Progenitor cell of endocrine pancreas (in vitro differentiated cells): ENCODE measurements at places on chromosomes 5 and 9. TPM values are rescaled to one million over a fixed set of nuclear protein-coding genes. Genes with fewer than 3 reads are reported as not detected.

TMED9 gene
- 161 and 170 TPM in 2 replicates for total RNA-seq

SPATA31A3 gene
- total RNA-seq: not detected in 2 replicates

CEL gene
- 5.2 and 5.4 TPM in 2 replicates for total RNA-seq

DNA sequence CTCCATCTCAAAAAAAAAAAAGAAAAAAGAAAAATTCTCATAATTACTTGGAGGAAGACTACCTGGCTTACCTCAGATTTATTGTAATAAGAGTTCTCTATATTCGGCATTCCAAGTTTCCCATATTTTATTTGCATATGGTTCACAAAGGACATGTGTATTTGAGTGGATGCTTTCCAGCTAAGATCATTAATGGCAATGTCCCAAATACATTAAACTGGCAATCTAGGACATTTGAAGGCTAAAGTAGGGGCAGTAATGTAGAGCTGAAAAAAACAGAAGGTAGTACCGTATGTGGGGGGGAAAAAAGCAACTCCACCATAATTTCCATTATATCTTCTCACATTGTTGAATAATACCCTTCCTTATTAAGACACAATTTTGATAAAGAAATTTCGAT, 4.9 kb downstream of the TUT7 start:
- DNase-seq: no peak

GRCh38 chr9:86353655-86354010, 577 bp downstream of the TUT7 start:
- no peak for DNase-seq

DNA sequence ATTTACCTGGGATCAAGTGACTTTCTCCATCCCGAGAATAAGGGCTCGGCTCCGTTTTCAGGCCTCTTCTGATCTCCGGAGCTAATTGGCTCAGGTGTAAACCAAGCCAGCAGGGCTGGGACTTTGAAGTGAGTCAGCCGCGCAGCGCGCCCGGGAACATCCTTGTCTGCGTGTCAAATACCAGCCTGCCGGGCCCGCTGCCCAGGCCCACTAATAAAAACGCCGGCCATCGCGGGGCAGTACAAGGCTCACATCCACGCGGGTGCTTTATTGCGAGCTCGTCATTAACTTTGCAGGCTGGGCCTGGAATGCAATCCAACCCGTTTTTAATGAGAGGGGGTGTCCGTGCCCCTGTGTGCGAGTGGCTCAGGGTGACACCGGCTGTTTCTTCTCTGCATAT, 416.8 kb downstream of the IRX2 start:
- no peak for DNase-seq

DNA sequence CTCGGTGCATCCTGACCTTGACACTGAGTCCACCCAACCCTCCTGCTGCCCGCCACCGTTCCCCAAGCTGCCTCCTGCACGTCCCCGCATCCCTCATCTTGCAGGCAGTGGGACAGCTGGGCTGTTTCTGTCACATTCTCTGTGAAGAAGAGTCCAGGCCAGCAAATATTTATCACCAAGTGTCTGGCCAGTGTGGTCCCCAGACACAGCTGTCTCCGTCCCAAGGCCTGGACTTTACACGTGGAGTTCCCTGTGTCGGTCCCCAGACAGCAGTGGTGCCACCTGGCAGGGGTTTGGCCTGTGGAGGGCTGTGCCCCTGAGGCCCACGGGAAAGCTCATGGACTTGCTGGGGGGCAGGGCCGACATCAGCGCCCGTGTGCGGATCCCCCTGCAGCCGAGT, 9.2 kb upstream of the SLC12A7 start:
- no peak for DNase-seq

GRCh38 chr5:158070859-158071258, 211.9 kb upstream of the CLINT1 start:
- DNase-seq: no peak
